Stimulated activated CD4-positive, alpha-beta T cell treated with anti-CD3 and anti-CD28 coated beads, Interleukin-15, amount 100 ng/mL, for 1 hour (primary cell): ENCODE measurements at places on chromosomes 5 and 9.

DNA sequence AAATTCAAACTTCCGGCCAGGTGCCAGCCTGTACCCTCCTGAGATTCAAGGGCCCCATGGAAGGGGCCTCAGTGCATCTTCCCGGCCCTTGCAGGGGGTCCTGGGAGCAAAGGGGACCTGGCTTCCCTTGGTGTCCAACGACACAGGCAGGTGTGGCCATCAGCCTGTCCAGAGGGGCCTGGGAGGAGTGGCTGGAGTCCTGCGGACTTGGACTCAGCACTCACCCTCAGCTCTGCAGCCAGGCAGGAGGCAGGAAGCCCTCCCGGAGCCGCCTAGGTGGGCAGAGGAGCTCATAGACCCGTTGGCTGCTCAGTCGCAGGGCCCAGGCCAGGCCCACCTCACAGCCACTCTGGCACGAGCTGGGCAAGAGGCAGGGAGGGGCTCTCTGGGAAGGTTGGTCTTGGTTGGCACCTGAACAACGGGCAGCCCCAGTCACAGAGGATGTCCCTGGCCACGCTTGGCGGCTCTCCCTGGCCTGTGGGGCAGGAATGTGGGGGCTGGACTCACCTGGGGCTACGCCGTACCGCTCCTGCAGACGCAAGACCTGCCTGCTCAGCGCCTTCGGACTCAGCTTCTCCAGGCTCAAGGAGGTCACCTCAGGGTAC is 53.8 kb upstream of the NRARP start:
- DNase-seq, result no peak

DNA sequence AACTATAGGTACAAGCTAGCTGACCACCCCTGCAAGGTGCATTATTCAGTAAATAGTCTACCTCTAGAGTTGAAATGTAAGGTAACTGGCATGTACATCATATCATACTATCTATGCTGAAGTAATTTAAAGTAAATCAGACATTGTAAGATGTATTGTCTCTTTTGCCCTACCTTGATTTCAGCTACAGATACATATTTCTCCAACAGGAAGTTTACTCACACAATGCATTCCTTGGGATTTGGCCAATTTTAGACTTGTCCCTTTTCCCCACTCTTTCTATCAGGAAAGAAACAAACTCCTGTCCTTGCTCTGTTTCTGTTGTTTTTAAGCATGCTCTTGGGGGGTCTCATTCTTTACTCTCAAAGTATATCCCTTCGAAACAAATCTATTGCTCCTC is 58.5 kb upstream of the TSLP start:
- no peak for DNase-seq

DNA sequence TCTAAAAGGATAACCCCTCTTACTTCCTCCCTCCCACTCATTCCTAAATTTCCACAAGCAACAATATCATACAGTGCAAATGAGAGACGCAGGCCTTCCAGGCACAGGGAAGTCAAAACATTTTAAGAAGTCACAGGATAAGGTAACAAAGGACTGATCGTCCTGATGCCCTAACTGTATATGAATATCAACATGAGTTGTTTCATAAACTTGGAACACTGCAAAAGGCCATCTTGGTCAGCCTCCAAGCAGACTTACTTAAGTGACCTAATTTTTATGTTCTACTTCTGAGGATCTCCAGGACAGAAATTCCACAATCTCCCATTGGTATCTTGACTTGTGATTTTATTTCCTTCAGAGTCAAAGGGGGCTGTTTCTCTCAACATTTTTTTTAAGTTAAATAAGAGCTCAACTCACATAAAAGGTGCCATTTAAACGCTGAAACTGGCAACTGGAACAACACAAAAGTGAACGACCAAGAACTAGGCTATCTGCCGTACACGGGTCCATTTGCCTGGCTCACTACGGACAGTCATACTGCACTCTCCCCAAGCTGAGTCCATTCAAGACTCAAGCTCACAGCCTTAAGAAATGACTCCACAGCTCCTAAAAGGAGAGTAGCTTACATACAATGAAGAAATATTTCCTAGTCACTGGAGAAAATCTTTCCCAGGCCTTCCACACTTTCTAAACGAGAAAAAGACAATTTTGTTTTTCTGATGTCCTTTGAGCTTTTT is 71.3 kb downstream of the LHFPL2 start:
- no peak for DNase-seq

- DNase-seq, result no peak
These were observed 125.9 kb downstream of the TRIM32 start for GRCh38 chr9:116813031-116813300.

DNA sequence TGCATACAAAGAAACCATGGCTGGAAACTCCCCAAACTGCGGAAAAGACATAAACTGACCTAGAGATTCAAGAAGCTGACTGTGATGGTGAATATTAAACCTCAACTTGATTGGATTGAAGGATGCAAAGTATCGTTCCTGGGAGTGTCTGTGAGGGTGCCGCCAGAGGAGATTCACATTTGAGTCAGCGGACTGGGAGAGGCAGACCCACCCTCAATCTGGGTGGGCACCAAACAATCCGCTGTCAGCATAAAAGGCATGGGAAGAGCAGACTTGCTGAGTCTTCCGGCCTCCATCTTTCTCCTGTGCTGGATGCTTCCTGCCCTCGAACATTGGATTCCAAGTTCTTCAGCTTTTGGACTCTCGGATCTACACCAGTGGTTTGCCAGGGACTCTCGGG is 24.8 kb upstream of the WDR5 start:
- DNase-seq, result no peak

GRCh38 chr5:176418251-176418650 is 1.9 kb upstream of the CLTB start:
- no peak for DNase-seq

- no peak for DNase-seq
These were observed 708.1 kb downstream of the EFNA5 start for GRCh38 chr5:106962464-106963230.

- no peak for DNase-seq
These were observed 34.4 kb downstream of the MACROH2A1 start for GRCh38 chr5:135364421-135365262.

GRCh38 chr9:90659650-90660364 is 17.2 kb upstream of the DIRAS2 start:
- no peak for DNase-seq

DNA sequence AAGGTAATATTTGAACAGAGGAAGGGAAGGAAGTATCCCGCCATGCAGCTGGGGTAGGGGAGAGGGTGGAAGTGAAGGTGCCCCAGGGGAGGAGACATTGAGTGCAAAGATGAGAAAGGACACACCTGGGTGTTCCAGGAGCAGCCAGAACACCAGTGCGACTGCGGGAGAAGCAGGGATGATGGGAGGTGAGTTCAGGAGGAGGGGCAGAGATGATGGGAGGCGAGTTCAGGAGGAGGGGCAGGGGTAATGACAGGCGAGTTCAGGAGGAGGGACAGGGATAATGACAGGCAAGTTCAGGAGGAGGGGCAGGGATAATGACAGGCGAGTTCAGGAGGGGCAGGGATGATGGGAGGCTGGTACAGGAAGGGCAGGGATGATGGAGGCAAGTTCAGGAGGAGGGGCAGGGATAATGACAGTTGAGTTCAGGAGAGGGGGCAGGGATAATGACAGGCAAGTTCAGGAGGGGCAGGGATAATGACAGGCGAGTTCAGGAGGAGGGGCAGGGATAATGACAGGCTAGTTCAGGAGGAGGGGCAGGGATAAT is 17.2 kb upstream of the SPOCK1 start:
- no peak for DNase-seq

DNA sequence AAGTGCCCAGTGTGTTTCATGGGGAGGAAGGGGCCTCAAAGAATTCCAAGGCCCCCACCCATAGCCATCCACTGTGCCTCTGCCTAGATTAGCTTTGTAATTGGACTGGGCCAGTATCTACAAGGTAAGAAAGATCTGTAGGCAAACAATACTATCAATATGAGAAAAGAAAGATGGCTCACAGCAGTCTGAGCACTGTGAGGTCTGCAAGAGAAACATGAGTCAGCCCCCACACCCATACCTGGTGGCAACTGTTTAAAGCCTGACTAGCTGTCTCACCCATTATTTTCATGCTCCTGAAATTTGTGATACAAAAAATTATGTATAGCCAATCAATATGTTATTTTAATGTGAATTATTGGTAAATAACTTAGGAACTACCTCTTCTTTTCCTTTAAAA is 10.0 kb upstream of the ZNF483 start:
- no peak for DNase-seq

DNA sequence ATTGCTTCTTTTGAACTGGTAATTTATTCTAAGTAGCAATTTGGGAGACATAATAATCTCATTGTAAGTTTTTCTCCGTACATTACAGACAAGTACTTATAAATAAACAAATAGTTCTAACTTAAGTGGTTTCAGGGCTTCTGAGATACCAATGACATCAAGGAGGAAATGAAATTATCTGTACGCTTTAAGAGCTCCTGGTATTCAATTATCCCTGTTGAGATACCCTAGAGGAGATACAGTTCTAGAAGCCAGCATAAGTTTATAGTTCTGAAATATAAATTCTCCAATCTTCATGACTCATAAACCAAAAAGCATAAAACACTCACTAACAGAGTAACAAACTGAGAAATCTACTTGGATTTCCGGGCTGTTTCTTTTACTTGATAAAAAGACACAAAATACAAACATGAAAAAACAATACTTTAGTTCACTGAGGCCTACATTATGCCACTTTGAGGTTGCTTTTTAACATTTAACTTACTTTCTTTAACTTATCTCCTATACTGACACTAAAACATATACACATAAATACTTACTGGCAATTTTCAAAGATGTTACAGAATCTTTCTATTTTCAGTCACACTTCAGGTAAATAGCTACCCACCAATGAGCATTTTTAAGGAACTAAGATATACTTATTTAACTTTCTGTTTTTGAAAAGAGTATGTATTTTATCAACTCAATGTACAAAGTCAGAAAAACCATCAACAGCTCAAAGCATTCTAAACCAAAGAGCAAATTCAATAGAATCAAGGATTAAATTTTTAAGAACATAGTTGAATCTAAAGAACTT is 7.5 kb downstream of the DCTN4 start:
- DNase-seq, result no peak

DNA sequence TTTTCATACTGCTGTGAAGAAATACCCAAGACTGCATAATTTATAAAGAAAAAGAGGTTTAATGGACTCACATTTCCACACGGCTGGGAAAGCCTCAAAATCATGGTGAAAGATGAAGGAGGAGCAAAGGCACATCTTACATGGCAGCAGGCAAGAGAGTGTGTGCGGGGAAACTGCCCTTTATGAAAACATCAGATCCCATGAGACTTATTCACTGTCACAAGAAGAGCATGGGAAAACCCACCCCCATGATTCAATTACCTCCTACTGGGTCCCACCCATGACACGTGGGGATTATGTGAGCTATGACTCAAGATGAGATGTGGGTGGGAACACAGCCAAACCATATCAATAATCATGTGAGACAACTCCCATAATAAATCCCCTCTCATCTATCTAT is 8.7 kb downstream of the TTC39B start:
- DNase-seq, result no peak

DNA sequence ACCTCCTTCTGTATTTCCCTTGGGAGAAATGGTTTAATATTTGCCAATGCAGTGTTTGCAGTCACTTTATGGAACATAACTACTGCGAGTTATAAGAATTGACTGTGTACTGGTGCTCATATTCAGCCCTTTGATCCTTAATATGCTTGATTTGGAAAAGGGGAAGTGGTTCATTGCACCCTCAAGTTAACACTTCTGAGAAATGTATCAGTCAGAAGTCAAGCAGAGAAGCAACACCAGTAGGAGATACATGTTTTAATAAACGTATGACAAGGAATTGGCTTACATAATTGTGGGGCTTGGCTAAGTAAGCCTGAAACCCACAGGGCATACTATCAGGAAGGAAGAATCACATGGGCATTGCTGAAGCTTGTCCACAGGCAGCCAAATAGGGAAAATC is 131.0 kb upstream of the SPRY4 start:
- no peak for DNase-seq

- DNase-seq, result no peak
These were observed 27.3 kb upstream of the ZSWIM6 start for GRCh38 chr5:61304590-61305381.

DNA sequence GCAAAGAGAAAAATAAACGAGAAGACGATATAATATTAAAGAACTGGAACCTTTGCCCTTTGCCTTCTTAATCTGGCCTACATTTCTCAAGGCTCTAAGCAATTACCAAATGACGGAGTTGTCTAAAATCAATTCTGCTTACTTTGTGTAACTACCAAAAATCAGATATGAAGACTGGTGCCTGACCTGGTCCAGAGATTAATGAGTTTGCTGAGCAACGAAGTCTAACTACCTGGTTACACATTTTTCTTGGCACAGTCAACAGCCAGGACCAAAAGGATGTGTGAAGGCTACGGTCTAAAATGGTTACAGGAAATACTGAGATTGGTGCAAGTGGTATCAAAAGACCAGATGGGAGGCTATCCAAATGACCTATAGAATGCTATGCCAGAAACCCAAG is 17.8 kb upstream of the IFNE start:
- DNase-seq, result no peak

DNA sequence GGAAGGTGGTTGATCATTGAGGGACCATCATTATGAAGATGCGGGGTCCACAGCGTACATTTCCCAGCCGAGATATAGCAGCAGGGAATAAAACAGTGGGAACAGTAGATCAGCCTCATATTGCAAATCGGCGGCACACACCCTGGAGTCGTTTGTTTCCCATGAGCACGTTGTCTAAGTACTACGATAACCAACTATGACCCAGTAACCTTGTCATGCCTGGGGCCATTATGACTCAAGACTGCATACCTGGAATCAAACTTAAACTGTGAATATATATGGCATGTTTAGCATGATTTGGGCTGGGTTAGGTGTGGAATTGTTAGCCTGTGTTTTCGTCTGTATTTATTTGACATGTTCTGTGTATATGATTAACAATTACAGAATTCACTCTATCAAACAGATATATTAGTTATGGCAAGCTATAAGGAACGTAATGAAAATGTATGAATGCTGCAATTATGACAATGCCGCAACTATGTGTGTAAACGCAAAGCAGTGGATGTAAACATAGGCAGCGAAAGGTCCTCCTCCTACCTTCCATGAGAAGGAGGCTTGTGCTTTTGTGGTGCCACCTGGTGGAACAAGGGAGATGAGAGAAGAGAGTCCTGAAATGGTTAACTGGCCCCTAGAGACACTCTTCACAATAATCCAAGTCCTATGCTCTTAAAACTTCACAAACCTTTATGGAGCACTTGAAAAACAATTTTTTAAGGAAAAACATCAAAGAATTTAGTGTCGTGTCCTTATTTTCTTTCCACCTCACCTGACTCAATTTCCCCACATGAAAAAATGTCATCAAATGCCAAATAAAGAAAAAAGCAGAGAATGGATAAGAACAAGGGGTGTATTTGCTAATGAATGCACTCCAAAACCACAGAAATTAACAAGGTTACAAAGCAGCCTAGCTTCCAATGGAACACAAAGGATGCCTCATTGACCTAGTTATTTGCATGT is 47.1 kb downstream of the SEMA5A start:
- DNase-seq, result no peak

GRCh38 chr9:82588301-82589180 is 474.4 kb downstream of the RASEF start:
- no peak for DNase-seq

GRCh38 chr5:133371371-133372155 is 240.8 kb downstream of the FSTL4 start:
- no peak for DNase-seq
